OCI-M1 (cell line): ENCODE measurements at places on chromosomes 5 and 9.

DNA sequence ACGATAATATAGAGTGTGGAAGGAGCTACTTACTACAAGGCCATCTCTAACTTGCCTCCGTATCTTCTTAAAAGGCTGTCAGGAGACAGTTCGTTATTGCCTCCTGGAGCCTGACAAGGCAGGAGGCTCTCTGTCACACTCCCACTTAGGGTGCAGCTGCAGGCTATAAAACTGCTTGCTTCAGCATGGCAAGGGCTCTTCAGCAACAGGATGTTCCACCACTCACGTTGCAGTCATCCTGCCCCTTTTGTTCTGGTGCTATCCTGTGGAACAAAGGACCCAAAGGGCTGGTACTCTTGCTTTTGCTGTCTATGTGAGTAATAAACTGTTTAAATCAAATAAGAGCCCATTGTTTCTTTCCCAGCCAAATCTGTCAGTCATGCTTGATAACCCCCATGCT is 508.9 kb downstream of the NTRK2 start:
- DNase-seq: no peak

- no peak for DNase-seq
Observed at GRCh38 chr5:51203598-51203997, 179.7 kb upstream of the ISL1 start.

DNA sequence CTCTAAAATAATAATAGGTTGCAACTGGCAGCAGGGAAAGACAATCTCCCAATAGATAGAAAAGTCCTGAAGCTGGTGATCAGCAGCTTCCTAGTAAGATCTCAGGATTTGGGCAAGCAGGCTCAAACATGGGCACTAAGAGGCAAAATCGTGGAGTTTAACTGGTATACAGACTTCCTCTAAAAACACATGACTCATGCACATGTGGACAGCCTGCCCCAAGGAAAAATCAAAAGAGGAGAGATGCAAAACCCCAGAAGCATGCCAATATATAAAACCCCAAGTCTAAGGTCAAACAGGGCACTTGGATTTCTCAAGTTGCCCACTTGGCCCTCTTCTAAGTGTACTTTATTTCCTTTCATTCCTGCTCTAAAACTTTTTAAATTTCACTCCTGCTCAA is 62.8 kb downstream of the CDKN2A start:
- no peak for DNase-seq

DNA sequence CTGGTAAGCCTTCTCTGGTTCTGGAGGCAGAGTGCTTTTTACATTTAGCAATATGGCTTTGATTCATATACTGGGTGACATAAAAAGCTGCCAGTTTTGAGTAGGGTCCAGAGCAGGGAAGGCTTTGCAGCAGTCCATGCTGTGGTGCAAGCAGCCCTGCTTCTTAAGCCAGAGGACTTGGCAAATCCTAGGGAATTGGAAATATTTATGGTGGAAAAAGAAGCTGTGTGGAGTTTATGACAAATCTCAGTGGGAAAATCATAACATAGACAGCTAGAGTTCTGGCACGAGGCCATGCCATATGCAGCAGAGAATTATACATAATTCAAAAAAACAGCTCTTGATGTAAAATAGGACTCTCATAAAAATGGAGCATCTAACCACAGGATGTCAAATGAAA is 536.4 kb downstream of the RASEF start:
- no peak for DNase-seq

GRCh38 chr9:38686933-38687332 is 33.0 kb downstream of the FAM240B start:
- DNase-seq: no peak
